SHP77 treated with DMSO at 0.1 percent for 48 hours (cell line): ENCODE measurements at places on chromosomes 6 and 20.

DNA sequence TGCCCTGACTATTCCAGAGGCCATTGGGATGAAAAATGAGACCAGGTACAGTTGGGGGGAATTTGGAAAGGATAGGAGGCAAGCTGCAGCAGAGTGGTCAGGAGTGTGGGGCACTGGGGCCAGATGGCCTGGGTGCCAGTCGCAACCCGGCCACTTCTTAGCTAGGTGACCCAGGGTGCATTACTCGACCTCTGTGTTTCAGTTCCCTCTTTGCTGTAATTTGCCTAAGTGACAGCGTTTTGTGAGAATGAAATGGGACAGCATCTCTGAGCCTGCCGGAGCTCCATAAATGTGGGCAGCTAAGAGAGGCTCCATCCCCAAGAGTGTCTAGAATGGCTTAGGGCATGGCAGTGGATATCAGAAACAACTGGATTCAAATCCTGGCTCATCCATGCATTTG, 13.9 kb downstream of the LRFN2 start:
- DNase-seq: no peak

GRCh38 chr6:109428889-109429477, 11.4 kb downstream of the PPIL6 start:
- DNase-seq: no peak

- DNase-seq: peak; percentile 34
Measured at GRCh38 chr6:138231381-138231886, 13.1 kb upstream of the PBOV1 start.

DNA sequence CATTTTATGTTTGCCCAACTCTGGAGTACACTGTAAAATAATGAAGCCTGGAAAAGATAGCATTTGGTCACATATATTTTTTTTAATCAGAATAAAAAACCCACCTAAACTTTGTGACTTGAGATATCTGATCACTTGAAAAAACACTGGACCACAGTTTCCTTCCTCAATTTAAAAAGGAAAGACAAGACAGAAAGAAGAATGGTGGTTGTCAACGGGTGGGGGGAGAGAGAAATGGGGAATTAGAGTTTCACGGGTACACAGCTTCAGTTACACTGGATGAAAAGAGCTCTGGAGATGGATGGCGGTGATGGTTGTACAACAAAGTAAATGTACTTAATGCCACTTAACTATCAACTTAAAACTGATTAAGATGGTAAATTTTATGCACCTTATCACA, 14.7 kb upstream of the DST start:
- no peak for DNase-seq

DNA sequence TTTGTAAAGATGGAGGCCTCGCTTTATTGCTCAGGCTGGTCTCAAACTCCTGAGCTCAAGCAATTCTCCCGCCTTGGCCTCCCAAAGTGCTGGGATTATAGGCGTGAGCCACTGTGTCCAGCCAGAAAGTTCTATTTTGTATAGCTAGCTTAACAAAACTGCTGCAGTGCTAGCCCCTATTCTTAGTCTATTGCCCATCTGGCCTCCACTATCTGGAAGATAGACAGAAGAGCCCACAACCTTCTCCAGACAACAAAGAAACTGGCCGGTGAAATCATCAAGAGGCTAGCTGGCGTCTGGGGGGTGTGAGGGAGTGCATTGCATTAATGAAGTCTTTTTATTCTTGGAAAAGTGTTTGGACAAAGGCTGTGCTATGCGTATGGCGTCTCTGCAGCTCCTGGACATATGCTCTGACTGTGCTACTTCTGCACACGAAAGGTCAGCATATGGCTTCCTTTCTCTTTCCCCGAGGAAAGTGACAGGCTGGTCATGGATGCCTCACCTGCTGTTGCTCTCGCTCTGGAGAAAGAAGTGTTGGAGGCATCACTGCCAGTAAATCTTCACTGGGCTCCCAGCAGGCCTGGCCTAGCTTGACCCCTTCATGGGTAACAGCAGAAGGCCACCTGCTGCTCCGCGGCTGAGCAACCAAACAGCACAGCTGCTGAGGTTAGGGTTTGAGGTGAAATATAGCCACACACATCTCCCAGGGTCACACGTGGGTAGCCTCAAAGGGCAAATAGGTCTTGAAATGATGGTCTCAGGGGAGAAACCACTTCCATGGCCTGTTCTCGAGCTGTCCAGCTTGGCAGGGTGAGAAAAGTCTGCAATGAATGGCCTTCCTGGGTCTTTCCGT, 95.1 kb upstream of the IYD start:
- peak; percentile 74 for DNase-seq

DNA sequence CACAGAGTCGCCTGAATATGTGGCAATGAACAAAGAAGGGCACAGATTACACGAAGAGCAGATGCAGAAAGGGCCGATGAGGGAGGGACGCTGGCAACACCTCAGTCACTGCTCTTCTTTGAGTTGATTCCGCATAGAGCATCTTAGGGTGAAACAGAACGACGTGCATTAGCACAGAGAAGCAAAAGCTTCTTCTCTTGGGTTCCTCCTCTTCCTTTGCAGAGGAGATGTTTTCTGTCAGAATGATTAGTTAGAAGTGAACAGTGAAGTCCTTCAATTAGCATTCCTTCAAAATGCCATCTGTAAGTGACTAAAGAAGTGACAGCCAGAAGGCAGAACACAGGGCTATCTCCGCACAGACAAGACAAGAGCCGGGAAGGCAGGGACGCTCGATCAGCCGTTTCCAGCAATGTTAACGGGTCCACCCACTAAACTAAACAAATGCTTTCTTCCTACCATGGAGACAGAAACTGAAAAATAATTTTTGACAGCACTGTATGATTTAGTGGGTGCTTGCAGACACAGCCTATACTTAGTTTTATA, 219.8 kb upstream of the AGPAT4 start:
- DNase-seq: no peak

GRCh38 chr6:163897669-163898068, 483.2 kb downstream of the QKI start:
- DNase-seq: no peak

GRCh38 chr6:149900620-149901443, 2.9 kb upstream of the RAET1E start:
- no peak for DNase-seq

- DNase-seq: no peak
Measured at GRCh38 chr6:44161997-44162338, 3.3 kb downstream of the CAPN11 start.

DNA sequence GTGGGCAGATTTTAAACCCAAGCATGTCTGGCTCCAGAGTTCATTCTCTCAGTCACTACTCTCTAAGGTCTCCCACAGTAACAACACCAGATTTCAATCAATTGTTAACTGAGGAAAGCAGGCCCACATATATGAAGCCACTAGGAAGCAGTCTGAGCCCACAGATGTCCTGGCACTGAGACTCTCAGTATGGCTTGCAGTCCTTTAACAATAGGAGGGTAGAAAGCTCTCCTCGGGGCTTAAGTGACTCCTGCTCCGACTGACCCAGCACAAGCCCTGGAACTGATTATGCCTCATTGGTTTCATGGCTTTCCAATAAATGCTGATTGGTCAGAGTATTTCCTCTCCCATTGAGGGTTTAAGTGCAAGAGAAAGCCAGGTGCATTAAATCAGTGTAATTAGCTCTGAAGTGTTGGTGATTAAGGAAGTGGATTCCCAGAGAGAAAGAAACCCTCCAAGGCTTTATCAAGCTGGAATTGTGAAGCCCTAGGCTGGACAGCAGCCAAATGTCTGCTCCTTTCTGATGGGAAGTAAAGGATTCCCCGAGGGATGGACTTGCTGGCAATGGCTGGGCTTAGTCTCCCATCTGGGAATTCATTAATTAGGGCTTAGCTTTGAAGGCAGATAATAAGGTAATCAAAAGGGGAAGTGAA, 76.6 kb upstream of the PROKR2 start:
- no peak for DNase-seq

DNA sequence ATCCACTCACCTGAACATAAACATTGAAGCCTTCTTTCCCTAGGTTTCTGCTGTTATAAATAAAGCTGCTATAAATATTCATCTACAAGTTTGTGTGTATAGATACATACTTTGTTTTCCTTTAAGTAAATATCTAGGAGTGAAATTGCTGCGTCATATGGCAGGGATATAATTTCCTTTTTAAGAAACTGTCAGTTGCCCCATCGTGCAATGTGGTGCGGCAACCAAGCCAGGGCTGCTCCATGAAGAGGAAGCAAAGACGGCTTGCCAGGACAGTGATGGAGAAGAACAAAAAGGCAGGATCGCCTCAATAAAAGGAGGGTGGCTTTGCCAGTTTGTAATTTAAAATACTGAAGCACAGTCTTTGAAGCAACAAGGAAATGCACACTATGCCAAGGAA, 36.6 kb downstream of the CITED2 start:
- no peak for DNase-seq

GRCh38 chr6:158698931-158699330, 49.1 kb downstream of the SYTL3 start:
- DNase-seq: no peak

GRCh38 chr6:94272327-94272726, 853.0 kb upstream of the EPHA7 start:
- DNase-seq: no peak

- peak; percentile 59 for DNase-seq
Measured at GRCh38 chr6:96015518-96016333, at the start of gene FUT9. TSS of gene FUT9 (plus strand) at chr6:96015974. CDS start at chr6:96203156, 187,182 bp downstream.

- DNase-seq: no peak
Measured at GRCh38 chr20:56428410-56428809, 16.4 kb downstream of the CASS4 start.

DNA sequence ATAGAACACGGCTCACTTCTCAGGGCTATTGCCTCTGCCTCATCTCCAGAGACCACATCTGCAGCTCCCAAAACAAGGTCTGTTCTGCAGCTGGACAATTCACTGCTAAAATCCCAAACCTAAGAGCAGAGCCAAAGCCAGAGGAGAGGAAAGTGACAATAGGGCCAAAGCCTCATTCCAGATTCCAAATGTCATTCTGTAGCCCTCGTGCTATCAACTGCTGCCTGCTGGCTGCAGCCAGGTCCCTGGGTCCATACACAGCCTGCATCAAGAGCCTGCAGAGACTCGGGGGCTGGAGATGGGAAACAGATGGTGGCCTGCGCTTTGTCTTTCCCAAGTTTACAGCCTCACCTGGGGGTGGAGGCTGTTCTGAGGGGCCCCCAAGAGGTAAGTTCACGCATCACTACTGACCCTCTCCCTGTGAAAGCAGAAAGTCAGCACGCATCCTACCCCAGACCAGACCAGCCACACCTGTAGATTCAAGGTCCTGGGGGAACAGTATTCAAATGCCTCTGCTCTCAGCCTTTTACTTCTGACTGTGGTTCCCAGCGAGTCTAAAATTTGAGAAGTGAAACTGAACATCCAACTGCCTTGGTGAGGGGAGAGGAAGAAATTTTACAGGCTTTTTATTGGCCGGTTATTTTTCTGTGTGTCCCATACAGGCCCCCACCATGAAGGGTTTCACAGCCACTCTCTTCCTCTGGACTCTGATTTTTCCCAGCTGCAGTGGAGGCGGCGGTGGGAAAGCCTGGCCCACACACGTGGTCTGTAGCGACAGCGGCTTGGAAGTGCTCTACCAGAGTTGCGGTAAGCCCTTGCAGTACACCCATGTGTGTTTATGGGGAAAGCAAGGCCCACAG, at the start of gene LY86:
LY86 (plus strand) TSS at position 657 of the 860 bp plus-strand sequence; CDS start at position 672, 15 bp downstream.
- DNase-seq: no peak

DNA sequence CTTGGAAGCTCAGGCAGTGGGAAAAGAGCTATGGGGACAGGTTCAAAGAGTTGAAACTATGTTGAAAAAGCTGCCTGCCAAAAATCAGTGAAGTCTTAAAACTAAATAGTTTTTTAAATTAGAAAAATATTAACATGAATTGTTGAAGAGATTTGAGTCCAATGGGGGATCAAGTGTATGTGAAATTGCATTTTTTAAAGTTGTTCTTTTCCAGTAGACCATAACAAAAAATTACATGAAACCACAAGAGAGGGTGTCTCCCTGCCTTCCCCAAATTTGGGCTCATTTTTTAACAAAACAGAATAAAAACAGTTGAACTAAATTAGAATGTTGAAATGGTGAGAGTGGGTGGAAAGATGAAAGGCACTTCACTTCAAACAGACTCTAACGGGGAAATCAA, 31.5 kb upstream of the COL10A1 start:
- no peak for DNase-seq

- no peak for DNase-seq
Measured at GRCh38 chr6:111620169-111620568, 14.5 kb upstream of the TRAF3IP2 start.

DNA sequence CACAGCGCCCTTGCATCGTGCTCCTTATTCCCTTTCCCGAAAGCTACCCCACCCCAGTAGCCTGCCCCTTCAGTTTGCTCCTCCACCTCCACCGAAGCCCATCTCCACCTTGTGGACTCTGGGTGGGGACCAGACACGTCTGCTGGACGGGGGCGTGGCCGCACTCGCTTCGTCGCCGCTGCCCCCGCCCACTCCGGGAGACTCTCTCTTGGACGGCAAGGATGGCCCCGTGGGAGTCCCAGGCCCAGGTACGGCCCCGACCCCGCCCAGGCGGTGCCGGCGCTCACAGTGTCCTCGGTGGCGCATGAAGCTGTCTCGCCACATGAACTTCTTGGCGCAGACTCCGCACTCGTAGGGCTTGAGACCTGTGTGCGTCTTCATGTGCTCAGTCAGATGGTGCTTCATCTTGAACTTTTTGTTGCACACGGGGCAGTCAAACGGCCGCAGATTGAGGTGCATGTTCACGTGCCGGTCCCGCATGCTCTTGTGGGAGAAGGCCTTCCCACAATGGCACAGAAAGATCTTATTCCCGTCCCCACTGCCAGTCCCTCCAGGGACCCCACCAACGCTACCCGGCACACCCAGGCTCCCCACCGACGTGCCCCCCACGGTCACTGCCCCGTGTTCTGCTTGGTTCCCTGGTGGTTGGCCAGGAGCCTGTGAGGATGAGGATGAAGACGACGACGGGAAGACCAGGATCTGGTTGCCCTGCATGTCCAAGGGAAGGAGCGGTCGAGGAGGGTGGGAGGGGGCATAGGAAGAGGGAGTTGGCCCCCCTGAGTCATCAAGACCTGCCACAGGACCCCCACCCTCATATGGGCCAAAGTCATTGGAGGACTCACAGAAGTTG, 1.3 kb upstream of the TAPBP start:
- DNase-seq: no peak

- no peak for DNase-seq
Measured at GRCh38 chr6:137087902-137088301, 43.1 kb upstream of the IL20RA start.

GRCh38 chr6:16104624-16105433, 24.1 kb upstream of the MYLIP start:
- DNase-seq: no peak

DNA sequence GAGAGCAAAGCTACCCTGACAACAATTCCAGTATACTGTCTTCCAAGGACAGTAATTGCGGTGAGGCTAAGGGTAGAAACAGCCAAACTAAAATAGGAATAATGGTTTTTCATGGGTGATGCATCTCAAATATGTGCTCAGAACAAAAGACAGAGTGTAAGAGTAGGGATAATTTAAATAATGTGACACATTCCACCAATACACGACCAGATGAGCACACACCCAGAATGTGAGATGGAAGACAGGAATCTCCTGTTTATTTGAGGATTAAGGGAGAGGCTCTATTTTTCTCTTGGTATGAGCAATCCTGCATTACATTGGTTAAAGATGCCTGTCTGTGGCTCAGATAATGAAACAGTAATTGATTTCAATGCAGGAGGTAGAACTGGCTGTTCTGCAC, 292.9 kb upstream of the ZFP64 start:
- DNase-seq: no peak
